ENCODE measurements at places on chromosomes 4 and X.

GRCh38 chrX:154370300-154371016, 4.0 kb downstream of the FLNA start:
- no peak for DNase-seq

- no peak for DNase-seq
Observed at GRCh38 chr4:4269331-4269731, 20.6 kb downstream of the LYAR start.

DNA sequence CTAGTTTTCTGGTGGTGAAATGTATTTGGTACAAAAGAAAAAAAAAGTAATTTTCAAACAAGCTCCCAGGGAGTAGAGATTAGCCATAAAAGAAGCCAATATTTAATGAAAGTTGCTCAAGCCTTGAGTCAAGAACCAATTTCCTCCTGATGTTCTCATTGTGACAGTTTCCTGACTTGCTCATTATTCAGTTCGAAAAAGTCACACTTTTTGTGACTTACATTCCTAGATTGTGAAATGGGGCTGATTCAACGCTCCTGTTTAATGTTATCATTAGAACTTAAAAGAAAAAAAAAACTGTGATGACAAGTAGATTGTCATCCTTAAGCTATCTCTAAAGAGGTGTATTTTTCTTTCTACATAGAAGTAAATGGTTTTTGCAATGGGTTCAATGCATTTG, 122.6 kb upstream of the BMPR1B start:
- no peak for DNase-seq

DNA sequence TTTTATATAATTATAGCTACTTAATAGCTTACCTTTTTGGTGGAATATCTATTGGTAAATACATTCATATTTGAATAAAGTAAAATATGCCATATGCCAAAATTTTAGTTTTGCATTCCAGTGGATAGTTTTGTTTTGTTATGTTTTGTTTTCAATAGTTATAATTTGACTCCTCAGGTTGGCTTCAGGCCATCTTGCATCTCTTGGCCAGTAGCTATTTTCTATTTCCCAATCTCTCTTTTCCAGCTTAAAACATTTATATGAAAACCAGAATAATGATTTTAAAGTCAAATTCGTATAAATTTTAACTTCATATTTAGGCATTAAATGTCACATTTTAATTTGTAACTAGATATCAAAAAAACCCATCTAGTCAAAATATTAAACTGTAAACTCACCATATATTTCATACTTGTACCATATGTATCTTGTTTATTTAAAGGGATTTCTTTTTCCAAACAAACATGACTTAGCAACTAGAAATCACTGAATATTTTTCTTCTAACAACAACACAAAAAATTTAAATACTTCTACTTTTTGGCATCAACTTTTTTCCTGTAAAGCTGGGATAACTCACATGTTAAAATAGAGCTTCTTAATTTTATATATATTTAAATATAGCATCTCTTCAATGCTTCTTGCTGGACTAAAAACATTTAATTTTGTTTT, 1209.6 kb downstream of the PCDH7 start:
- DNase-seq = no peak

DNA sequence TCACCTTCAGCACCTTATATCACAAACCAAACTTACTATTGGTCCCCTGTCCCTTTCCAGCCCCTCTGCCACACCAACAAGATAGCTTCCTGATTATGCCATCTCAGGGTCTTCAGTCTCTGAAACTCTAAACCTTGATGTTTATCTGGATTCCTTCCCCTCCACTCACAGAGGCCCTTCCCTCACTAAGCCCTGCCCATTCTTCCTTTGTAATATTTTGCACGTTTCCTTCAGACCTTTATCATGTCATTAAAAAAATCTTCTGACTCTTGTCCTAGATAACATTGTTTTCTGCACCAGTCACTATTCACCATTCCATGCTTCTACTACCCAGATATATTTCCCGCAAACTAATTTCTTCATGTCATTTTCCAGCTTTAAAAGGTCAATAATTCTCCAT, 17.7 kb upstream of the CEP135 start:
- no peak for DNase-seq

DNA sequence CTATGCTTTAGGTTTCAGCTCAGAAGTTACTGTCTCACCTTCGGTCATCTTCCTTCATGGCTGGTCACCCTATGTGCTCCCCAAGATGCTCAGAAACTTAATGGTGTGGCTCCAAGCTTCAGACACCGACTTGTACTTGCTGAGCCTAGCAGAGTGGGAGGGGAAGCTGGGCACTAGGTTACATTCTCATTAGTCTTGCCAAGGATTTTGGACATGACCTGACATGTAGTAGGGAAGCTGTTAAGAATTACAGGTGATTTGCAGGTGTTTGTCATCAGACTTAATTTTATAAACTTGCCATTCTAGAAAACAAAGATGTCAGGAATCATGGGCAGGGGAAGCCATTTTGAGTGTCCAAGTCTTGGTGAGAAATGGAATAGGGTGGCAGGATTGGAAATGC, 72.4 kb downstream of the CCNG2 start:
- DNase-seq = peak; percentile 54

DNA sequence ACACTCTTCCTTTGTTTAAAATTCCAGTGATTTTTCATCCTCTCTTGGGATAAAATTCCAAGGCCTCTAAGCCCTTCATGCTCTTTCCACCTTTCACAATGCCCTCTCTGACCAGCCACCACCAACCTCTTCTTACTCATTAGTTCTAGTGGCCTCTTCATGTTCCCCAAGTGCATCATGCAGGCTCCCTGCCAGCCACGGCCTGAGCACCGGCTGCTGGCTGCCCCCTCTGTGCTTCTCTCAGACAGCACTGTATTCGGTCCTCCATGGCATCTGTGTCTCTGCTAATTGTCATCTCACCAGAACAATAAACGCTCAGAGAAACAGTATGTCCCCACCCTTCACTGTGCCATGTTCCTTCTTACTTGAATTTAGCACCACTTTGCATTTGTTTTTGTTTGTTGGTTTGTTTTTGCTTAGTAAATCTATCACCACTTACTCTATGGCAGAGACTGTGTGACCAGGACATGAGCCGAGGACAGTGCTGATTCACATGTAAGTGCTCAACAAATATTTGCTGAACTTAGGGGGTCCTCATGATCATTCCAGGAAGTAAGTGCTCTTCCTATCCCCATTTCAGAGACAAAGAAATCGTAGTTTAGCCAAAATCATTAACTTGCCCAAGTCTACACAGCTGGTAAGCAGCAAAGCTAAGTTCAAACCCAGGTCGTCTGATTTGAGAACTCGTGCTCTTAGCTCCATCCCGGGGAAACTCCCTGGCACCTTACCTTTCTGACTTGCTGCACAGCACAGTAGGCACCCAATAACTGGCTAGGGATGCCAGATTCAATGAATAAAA, 77.1 kb upstream of the UCP1 start:
- DNase-seq = no peak

DNA sequence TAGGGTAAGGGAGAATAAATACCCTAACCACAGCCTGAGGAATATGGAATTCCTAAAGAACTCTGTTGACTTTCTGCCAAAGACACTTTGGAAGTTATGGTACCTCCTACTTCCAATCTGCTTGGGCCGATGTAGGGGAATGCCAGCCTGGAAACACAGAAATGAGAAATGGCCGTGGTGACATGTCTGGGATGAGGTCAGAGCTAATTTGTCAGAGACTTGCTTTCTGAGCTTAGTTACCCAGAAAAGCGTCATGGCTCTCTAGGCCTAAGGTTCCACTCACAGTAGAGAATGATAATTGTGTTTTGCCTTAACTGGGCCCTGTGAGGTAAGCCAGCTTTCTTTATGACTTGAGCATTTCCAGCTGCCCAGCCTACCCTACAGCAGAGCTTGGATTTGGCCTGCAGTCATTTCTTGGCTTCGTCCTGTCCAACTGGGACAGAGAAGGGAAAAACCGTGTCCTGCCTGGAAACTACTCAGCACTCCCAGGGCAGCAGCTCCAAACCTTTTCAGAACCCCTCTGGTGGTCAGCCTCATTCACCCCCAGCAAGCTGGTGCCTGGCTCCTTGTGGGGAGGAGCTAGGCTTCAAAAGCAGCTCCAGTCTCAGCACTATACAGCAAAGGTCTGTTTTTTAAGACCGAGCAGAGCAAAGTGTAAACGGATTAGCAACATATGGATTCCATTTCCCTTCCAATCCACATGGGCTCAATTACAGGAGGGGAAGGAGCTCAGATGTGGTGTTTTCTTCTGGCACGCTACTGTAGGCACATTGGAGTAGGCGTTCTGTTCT, 92.3 kb downstream of the RLIM start:
- no peak for DNase-seq

DNA sequence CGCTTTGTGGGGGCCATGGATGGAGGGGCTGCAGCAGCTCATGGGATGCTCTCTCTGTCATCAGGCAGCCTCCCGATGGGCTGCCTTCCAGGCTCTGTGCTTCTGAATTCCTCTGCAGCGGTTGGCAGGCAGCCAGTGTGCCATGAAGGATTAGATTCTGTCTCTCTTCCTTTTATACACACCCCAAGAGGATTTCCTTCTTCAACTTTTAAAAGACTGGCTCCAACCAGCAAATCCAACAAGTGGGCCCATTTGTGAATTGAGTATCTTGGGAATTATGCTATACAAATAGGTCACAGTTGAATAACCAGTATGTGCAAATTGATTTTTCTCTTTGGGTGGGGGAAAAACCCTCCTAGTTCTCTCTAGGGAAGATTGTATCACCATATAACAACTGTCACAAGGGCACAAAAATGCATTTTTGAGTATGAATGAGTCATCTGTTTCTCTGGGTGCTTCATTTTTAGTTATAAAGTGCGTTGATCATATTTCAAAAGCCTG, 96.8 kb upstream of the FAT1 start:
- no peak for DNase-seq

DNA sequence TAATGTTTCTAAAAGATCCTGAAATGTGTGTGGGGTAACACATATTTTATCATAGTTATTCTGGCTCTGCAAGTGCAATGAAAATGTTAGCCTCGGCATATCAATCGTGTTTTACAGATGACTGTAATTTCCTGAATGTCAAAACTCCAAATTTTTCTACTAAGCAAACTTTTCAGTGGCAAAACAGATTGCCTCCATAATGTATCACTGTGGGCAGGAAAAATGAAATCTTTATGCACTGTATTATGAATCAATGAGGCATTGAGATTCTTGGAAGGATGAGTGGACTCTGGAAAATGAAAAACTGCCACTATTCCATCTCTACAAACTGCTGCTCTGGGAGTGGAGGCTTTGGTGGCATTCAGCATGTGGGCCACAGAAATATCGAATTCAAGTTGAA, 160.1 kb upstream of the MBNL3 start:
- no peak for DNase-seq

DNA sequence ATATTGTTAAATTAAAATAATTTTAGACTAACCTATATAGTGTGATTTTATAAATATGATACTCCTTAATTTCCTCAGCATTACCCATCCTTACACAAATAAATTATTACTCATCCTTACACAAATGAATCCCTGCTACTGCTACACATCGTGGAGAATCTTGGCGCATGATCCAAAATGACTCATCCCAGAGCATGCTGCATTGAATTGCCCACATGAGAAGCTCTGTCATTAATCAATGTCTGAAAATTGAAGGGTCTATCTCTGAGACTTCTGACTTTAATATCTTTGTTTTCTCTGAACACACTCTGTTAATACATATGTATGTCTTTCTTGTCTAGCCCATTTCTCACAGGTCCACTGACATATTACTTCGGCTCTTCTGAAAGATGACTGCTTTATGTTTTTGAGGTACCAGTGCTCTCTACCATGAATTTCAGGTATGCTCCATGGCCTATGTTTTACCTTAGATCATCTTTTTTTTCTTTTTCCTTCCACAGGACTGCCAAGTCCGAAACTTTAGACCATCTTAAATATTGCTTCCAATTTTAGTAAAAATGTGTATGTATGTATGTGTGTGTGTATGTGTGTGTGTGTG, 15.7 kb upstream of the DUSP21 start:
- peak; percentile 73 for DNase-seq

GRCh38 chrX:132918523-132918922, 39.9 kb downstream of the HS6ST2 start:
- no peak for DNase-seq

- DNase-seq = no peak
Observed at GRCh38 chr4:14125375-14126129, 498.0 kb upstream of the BOD1L1 start.

DNA sequence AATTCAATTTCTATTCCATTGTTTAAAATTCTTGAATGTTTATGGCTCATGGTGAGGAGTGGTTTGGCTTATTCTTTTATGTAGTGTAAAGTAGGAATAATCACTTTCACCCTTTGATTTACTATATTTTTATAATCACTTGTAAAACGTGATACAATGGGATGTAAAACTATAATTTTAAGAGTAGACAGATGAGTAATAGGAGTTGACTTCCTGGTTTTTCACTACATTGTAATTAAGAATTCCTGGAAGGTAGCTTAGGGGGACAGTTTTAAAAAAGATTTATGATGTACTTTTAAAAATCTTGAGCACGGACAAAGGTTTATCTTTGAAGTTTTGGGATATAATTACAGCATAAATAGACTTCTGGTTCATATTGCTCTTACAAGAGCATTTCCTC, 65.3 kb downstream of the PDGFC start:
- DNase-seq = no peak

DNA sequence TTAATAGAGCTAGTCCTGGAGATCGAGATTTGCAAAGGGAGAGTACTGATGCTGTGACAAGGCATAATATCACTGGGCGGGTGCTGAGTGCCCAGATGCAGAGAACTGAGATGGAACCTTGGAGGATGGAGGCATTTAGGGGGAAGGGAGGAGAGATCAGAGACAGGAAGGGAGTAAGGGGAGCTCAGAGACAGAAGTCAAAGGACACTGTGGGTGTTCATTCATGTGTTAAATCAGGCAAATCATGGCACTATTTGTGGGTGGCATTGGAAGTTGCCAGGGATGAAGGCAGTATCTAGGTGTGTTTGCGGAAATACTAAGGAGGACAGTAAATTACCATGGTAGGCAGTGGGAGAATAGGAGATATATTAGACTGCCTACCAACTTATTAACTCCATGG, 135.0 kb downstream of the RBM46 start:
- no peak for DNase-seq

DNA sequence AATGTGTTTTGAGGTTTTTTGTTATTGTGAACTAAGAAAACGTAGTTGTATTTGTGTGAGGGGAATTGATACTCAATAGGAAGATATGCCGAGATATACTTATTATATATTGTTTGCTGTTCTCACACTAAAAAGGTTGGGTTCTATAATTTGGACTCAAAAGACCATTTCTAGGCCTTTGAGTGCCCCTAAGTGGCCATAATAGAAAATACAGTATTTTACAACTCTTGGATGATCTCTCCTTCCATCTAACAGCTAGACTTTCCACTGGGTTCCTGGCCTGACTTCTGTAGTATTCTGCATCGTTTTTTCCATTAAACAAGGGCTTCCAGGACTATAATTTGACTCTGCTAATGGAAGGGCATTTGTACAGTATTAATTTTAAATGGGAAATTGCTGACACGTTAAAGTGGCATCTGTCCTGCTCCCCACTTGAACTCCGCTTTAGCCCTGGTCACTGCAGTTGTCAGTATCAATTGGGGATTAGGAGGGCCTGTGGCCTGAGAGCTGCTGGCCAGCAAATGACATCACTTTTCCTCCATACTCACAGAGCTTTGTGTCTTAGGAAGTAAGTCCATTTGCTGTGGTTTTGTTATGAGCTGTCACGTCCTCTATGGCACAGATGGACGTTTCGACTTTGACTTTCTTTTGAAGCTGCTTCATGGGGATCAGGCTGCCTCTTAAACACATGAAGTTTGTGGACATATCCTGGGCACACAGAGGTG, 176.9 kb downstream of the SLIT2 start:
- DNase-seq = no peak

All from foreskin keratinocyte (primary cell).